ENCODE measurements at places on chromosomes 12 and 14. TPM values are rescaled to one million over a fixed set of nuclear protein-coding genes. Genes with fewer than 3 reads are reported as not detected.

Gene IL22
- total RNA-seq = not detected

Gene PPTC7
- total RNA-seq = 14.0 TPM

Gene KLRC1
- not detected for total RNA-seq

Gene PMEL
- total RNA-seq = 1.4 TPM
